ENCODE measurements at places on chromosomes 1 and 21.

DNA sequence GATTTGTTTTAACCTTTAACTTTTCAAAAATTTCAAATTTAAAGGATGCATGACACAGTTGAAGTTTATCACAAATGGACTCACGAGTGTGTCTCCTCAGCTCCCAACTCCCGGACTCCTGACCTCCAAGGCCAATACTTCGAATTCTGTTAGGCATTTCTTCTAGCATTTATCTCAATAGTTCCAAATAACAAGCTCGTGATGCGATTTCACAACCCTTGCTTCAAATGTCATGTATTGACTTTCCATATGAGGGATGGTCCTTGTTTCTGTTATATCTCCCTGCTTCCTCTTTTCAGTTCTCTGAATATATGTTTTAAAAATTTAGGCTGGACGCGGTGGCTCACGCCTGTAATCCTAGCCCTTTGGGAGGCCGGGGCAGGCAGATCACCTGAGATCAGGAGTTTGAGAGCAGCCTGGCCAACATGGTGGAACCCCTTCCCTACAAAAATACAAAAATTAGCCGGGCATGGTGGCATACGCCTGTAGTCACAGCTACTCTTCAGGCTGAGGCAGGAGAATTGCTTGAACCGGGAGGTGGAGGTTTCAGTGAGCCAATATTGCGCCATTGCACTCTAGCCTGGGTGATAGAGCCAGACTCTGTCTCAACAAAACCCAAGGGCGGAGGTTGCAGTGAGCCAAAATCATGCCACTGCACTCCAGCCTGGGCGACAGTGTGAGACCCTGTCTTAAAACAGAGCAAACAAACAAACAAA lies 52.0 kb upstream of the TINAGL1 start:
- no peak for DNase-seq

DNA sequence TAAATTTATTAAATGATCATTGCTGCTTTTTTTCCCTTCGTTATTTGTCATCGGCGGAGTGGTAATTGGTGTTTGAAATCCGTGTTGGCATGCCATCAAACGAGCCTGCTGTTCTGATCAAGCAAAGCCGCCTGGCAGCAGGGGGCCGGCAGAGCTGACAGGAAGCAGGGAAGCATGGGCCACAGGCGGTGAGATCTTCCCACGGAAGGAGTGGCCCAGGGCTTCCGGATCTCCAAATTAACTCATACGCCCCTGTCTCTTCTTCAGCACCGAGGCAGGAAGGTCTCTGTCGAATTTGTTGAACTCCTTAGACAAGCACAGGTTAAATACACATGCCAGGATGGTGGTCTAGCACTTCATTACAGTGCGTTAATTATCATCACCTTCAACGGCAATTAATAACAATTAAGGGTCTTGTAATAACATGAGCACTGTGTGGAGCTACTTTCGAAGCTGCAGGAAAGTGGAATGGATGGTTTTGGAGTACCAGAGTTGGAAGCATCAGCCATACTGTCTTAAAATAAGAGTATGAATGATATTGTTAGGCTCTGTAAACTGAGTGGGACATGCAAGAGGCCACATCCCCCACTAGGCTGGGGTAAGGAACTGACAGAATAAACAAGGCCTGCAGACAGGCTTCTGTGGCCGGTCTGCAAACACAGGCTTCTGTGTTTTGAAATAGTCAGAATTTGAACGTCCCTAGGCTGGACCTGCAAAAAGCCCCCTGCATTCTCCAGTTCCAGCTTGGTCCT lies 199.4 kb upstream of the DAB1 start:
- no peak for DNase-seq

DNA sequence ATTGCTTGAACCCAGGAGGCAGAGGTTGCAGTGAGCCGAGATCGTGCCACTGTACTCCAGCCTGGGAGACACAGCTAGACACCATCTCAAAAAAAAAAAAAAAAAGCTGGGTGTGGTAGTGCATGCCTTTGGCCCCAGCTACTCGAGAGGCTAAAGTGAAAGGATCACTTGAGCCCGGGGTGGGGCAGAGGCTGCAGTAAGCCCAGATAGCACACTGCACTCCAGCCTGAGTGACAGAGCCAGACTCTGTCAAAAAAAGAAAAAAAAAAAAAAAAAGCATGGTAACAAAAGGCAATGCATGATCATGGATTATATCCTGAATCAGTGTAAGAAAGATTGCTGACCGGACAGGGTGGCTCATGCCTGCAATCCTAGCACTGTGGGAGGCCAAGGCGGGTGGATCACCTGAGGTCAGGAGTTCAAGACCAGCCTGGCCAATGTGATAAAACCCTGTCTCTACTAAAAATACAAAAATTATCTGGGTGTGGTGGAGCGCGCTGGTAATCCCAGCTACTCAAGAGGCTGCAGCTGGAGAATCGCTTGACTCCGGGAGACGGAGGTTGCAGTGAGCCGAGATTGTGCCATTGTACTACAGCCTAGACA lies 76.3 kb downstream of the RUSC1 start:
- DNase-seq = no peak

DNA sequence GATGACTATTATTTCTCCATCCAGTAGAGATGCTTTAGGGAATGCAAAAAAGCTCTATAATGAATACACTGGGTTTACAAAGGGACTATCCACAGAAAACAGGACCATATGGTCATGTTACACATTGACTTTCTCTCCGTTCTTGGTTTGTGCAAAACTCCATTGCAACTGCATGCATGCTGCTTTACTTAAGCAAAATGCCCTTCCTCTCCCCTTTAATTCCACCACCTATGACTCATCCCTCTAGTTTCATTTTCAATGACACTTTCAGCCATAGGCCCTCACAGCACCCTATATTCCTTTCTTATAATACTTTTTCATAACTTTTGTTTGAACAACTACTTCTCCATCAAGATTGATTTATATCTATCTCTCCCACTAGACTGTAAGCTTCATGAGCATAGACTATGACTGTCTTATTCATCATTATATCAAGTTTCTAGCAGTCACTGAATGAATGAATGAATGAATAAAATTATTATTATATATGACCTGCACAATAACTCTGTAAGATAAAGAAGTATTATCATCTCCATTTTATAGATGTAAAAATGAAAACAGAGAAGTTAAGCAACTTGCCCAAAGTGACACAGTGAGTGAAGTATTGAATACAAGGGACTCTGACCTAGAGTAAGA lies 248.9 kb downstream of the PLPP3 start:
- DNase-seq = no peak

DNA sequence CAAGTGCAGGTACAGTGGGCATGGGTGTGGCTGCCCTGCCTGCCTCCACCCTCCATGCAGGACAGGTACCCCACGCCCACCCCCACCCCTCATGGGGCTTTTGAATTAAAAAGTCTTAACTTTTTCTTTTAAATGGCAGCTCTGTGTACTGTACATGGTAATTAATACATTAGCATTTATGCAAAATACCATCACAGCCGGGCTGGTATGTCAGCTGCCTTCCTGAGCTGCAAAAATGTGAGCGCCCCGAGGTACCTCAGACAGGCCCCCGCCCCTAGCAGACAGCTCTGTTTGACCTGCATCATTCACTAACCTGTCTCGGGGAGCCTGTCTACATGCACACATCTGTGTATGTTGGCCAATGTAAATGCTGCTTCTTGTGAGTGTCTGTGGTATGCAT lies 42.2 kb upstream of the POU3F1 start:
- DNase-seq = no peak

DNA sequence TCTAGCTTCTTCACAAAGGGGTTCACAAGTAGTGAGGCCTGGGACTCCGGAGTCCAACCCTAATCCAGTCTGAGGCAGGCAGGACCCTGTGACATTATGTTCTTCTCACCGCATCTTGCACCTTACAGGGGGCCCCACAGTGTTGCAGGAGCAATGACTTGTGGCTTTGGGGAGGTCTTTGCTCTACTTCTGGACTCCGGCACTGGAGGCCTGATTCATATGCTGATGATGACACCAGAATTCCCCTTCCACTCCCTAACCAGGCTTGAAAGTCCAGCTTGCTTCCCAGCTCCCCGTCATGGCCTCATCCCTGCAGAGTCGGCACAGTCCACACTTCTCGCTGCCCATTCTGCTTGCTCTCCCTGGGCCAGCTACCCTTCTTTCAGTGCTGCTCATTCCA lies 96.3 kb upstream of the SLC44A3 start:
- DNase-seq = no peak

All from activated B cell treated with CpG ODN at 0.5 μM for 24 hours (primary cell).